ENCODE measurements at places on chromosomes 6 and 20.
A peak's percentile ranks its signal among the peaks of the same experiment; 100 is the strongest.

- DNase-seq: no peak
Measured at GRCh38 chr20:32395066-32395465, 36.9 kb downstream of the ASXL1 start.

DNA sequence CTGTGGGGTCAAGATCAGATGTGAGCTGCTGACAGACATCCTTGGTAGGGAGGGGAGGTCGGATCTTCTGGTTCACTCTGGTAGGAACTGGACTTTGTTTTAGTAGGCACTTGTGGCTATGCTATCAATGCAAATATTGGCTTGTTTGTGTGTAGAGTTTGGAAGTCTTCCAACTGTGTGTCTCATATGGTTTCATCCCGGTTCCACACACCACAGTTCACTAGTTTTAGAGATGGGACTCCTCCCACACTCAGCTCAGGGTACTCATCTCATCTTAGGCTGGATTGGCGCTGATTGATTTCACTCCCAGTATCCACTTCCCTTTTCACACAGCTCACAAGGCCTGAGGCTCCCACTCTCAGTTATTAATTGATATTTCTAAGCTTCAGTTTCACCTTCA lies 161.3 kb downstream of the THBS2 start:
- no peak for DNase-seq

DNA sequence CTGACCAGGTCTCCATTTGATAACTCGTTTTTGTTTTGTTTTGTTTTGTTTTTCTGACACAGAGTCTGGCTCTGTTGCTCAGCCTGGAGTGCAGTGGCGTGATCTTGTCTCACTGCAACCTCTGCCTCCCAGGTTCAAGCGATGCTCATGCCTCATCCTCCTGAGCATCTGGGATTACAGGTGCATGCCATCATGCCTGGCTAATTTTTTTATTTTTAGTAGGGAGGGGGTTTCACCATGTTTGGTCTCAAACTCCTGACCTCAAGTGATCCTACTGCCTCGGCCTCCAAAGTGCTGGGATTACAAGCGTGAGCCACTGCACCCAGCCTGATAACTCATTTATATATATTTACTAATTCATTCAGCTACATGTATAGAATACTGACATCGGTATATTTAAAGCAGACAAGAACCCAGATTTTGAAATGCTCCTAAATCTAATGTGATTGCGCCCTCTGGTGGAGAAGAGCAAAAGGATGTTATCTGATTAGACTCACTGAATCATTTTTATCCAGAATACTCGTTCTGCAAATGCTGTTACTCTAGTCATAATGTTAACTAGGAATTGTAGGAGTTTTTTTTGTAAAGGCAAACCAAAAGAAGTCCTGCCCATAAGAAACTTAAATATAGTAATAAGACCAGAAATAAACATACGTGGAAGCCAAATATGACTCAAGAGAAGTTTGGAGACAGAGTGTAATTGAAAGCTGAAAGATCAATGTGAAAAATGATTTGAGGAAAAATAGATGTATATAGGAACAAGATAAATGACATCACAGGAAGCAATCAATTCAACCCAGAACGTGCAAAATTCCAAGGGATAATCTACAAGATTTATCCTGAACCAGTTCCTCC lies 5.3 kb upstream of the COL12A1 start:
- peak; percentile 74 for DNase-seq

DNA sequence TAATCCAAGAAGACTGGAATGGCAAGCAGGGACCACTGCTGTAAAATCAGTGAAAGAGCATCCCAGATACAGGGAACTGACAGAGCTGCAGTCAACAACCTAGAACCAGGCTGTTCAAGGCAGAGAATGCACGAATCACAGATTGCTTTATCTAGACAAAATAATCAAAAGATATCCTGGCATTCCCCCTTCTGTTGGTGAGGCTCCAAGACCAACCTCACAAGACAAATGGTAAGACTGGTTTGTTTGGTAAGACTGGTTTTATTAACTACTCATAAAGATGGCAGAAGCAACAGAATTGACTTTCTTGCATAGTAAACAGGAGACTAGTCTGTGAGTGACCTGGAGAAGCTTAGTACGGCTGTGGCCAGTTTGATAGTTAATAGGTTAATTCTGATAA lies 88.8 kb upstream of the AHI1 start:
- no peak for DNase-seq

GRCh38 chr20:36062799-36063198 lies 91.7 kb upstream of the EPB41L1 start:
- peak; percentile 45 for DNase-seq

- no peak for DNase-seq
Measured at GRCh38 chr20:25242231-25242630, 5.7 kb upstream of the PYGB start.

- DNase-seq: no peak
Measured at GRCh38 chr6:22208026-22208425, 88.8 kb downstream of the PRL start.

- DNase-seq: peak; percentile 68
Measured at GRCh38 chr20:35207950-35208611, 18.4 kb upstream of the MMP24 start.

GRCh38 chr20:63731410-63731809 lies 5.1 kb upstream of the LIME1 start:
- DNase-seq: no peak

DNA sequence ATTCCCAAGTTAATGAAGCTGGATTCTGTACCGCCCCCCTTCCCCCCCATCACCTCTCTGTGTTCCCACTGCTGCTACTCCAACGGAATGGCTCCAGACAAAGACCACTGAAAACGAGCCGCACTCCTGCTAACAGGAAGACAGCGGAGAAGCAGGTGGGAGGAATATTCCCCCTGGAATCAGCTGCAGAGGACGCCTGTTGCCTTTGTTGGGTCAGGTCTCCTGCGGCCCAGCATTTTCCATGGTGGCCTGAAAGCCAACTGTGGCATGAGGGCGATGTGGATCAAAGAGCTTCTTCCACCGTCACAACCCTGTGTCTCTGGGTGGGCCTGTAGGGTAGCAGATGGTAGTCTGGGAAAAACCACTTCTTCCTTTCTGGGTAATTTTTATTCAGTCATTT lies 16.8 kb downstream of the AAR2 start:
- DNase-seq: no peak

DNA sequence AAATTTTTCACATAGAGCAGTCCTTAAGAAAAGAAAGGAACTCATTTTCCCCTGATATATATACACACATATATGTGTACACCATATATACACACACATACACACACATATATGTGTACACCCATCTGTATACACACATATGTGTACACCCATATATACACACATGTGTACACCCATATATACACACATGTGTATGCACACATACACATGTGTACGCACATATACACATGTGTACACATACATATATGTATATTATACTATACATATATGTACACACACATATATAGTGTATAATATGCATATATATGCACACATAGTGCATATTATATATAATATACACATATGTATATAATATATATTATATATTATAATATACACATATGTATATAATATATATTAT lies 9.1 kb downstream of the MAP3K4 start:
- no peak for DNase-seq

GRCh38 chr6:37200085-37200484 lies 30.1 kb downstream of the PIM1 start:
- DNase-seq: no peak

- no peak for DNase-seq
Measured at GRCh38 chr6:137723273-137724017, 143.6 kb upstream of the TNFAIP3 start.

DNA sequence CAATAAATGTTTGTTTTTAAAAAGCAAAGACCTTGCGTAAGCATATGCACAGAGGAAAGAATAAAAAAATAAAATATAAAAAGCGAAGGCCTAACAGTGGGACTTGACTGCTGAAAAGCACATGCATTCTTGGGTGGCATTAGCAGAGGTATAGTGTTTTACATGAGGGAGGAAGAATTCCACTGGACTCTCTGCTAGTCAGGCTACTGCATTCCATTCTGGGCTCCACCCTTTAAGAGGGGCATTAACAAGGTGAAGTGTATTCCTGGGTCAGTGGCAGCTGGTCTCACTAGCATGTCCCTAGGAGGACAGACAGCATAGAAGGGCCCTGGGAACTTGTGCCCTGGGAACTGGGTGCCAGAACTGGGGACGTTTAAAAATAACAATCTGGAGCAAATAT lies 134.1 kb downstream of the SOBP start:
- no peak for DNase-seq

DNA sequence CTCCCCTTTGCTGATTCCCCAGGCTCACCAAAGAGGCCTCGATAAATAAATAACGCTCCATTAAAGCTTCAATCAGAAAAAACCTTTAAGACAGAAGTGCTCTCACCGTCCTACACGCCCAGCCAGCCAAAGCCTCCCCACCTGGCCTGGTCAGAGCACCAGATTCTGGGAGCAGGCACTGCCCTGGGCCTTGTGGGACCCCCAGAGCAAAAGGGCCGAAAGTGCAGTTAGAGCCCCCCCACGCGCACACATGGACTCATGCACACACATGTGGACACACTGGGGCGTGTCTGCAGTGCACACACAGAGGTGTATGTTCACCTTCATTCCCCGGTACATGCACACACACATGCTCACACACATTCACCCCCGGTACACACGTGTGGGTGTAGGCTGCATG lies 1.9 kb upstream of the NECAB3 start:
- DNase-seq: no peak

DNA sequence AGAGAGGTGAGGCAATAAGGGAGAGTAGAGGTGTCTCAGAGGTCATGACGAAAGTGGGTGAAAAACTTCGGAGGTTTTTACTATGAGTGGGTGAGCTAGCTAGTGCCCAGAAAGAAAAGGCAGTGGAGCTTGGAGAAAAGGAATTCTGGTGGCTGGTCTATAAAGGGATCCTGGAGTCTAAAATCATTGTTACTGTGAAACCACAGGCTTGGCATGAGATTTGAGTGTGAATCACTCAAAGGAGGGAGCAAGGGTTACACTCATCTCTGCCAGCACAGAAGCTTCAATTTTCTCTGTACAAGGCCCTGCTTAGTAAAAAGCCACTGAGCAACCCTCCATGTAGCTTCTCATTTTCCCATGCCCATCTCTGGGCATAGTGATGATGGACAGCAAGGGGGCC lies 47.5 kb downstream of the CD83 start:
- peak; percentile 78 for DNase-seq

GRCh38 chr6:45509426-45509825 lies 131.7 kb upstream of the SUPT3H start:
- no peak for DNase-seq

DNA sequence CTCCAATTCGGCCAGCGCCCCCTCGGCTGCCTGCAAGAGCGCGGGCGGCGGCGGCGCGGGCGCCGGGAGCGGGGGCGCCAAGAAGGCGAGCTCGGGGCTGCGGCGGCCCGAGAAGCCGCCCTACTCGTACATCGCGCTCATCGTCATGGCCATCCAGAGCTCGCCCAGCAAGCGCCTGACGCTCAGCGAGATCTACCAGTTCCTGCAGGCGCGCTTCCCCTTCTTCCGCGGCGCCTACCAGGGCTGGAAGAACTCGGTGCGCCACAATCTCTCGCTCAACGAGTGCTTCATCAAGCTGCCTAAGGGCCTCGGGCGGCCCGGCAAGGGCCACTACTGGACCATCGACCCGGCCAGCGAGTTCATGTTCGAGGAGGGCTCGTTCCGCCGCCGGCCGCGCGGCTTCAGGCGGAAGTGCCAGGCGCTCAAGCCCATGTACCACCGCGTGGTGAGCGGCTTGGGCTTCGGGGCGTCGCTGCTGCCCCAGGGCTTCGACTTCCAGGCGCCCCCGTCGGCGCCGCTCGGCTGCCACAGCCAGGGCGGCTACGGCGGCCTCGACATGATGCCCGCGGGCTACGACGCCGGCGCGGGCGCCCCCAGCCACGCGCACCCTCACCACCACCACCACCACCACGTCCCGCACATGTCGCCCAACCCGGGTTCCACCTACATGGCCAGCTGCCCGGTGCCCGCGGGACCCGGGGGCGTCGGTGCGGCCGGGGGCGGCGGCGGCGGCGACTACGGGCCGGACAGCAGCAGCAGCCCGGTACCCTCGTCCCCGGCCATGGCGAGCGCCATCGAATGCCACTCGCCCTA lies 963 bp downstream of the FOXF2 start:
- DNase-seq: peak; percentile 56

- no peak for DNase-seq
Measured at GRCh38 chr6:96065213-96065612, 49.4 kb downstream of the FUT9 start.

DNA sequence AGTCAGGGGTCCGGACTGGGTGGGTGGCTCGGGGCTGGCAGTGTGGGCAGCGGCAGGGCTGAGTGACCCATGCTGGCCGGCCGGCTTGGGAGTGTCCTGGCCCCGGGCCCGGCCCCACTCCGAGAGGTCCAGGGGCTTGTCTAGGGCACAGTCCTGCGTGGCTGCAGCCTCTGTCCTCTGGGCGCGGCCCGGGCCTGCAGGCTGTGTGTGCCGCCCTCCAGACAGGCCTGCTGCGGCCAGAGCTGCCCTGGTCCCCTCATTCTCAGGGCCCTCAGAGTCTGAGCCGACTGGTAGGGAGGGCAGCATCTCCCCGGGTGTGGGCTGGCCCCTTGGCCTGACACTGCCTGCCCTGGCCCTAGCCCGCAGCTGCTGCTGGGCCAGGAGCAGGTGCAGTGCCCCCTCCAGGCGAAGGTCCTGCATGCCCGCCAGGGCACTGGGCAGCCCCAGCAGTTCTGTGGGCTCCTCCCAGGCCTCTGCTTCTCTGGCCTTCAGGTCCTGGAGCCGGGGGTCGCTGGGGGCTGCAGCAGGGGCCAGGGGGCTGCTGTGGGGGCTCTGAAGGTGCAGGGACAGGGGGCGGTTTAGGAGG lies 6.9 kb upstream of the CABLES2 start:
- DNase-seq: no peak

- DNase-seq: no peak
Measured at GRCh38 chr6:2110504-2110903, 134.9 kb downstream of the GMDS start.

- DNase-seq: no peak
Measured at GRCh38 chr6:159972506-159973268, 3.8 kb downstream of the IGF2R start.

DNA sequence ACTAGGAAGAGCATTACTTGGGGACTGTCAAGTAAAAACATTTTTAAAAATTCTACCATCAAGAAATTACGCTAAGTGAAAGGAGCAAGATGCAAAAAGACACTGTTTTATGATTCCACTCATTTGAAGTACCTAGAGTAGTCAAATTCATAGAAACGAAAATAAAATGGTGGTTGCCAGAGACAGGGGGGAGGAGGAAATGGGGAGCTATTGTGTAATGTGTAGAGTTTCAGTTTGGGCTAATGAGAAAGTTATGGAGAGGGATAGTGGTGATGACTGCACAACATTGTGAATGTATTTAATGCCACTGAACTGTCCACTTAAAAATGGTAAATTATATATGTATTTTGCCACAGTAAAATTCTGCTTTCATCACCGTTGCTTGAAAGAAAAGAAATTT lies 83.8 kb downstream of the UST start:
- no peak for DNase-seq

- no peak for DNase-seq
Measured at GRCh38 chr20:21874127-21874526, 168.7 kb downstream of the PAX1 start.

Measured in fibroblast of skin of right biceps (primary cell).